ENCODE measurements at places on chromosomes 11 and 22.
A peak's percentile ranks its signal among the peaks of the same experiment; 100 is the strongest.

DNA sequence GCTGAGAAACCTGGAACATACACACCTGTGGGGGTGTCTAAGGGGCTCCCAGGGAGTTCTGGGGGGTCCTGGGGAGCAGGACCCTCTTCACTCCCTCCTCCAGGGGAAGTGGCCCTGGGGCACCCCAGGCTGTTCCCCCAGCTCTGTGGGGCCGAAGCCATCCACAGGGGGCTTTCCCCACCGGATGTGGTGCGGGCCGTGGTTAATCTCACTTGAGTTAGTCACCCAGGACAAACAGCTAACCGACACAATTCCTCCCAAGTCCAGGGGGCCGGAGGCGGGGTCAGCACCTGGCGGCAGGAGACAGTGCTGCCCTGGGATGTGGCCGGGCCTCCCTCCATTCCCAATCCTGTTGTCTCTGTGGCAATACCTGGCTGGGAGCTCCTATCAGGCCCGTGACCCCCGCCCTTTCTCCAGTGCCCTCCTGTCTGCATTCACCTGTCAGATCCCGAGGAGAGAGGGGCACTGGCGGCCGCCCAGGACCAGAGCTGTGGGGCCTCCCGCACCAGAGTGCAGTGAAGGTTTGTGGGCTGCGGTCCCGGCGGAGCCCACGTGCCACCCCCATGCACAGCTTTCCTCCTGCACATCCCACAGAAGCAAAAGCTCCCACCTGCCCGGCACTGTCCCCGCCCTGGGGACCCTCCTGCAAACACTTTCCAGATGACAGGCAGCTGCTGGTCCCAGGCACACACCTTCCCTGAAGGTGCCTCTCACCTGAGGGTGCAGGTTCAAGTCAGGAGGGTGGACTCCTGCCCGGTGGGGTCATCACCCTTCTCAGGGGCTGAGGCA, 5.2 kb upstream of the MUC5AC start:
- peak; percentile 78 for DNase-seq

- DNase-seq = peak; percentile 39
Measured at GRCh38 chr11:131877246-131877942, 507.0 kb downstream of the NTM start.

GRCh38 chr11:74909812-74910211, 39.1 kb downstream of the XRRA1 start:
- DNase-seq = no peak

DNA sequence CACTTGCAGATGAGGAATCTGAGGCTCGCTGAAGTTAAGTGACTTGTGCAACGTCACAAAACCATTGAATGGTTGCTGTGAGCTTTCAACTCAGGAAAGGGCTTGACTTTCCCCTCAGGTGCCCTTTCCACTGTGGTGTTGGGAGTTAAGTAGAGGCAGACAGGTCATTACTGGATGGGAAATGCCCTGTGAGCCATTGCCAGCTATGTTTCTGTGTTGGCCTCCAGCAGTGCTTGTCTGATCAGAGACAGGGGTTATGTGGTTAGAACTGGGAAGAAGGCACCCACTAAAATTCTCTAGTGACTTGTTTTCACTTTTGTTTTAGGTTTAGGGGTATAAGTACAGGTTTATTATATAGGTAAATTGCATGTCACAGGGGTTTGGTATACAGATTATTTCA, 96.6 kb downstream of the FDX1 start:
- no peak for DNase-seq

DNA sequence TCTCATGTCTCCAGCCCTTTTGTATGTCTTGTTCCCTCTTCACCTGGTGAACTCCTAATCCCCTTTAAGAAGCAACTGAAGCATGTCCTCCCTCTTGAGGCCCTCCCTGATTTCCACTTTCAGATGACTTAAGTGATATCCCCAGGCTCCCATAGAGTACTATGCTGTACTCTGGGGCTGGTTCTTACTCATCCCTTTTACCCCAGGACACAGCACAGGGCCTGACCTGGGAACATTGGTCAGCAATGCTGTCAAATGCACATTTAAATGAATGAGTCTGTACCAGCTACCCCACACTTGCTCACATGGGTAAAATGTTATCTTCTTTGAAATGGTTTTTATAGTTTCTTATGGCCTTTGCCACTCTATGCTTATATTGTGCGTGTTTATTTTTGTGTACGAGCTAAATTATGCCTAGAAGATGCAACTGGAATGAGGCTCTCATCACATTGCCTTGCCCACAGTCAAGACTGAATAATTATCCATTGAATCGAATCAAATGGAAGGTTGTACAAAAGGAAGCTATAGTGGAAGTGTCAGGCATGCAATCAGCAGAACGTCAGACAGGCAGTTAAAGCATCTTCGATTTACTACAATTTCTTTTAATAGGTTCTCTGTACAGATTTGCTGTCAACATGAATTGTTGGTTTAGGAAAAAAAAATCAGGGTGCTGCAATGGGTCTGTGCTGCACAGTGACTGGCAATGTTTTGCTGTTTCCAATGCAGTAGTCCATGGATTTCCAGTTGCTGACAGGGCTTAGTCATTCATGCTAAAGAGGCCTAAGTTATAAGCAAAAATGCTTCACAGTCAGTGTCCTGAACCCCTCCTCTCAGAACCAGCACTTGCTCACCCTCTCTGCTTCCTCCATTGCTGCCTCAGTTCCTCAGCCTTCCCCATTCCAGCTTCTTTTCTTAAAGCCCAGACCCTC, 79.5 kb downstream of the PARVA start:
- DNase-seq = no peak

- peak; percentile 11 for DNase-seq
Measured at GRCh38 chr11:6864438-6864837, 1.6 kb downstream of the OR10A2 start.

Data from PC-3 (cell line).